Left colon (tissue), 2 donors: ENCODE measurements at places on chromosomes 2 and 18. TPM values are rescaled to one million over a fixed set of nuclear protein-coding genes. Genes with fewer than 3 reads are reported as not detected.

SALL3 gene
- not detected for total RNA-seq

DTNB gene
- total RNA-seq = 6.9 TPM

RAB27B gene
- total RNA-seq = 16.0 TPM

HRH4 gene
- total RNA-seq = 0.11 TPM

ASPRV1 gene
- 1.2 TPM for total RNA-seq

- DNase-seq = no peak
Measured at GRCh38 chr18:47121146-47121545, 29.2 kb downstream of the HDHD2 start.

DNA sequence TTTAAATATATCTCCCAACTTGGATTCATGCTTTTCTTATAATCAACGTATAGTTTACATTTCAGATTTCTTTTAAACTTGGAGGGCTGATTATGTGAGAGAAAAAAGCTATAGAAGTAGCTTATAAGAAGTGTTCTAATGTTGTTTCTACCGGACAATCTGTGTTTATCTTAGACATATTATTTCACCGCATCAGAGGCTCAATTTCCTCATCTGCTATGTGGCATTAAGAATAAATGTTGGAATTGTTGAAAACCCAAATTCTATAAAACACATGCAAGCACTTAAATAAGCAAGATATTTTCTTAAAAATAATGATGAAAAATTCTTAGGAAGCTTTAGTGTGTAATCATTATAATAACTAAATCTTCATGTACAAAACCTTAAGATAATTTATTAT, 407.9 kb downstream of the HRH4 start:
- DNase-seq = no peak

GRCh38 chr2:22800412-22800811, 584.6 kb upstream of the KLHL29 start:
- DNase-seq = no peak

GRCh38 chr18:3599861-3600260, 149.9 kb downstream of the TGIF1 start:
- DNase-seq = no peak

GRCh38 chr2:20447437-20448245, 767 bp downstream of the RHOB start:
- DNase-seq = no peak

DNA sequence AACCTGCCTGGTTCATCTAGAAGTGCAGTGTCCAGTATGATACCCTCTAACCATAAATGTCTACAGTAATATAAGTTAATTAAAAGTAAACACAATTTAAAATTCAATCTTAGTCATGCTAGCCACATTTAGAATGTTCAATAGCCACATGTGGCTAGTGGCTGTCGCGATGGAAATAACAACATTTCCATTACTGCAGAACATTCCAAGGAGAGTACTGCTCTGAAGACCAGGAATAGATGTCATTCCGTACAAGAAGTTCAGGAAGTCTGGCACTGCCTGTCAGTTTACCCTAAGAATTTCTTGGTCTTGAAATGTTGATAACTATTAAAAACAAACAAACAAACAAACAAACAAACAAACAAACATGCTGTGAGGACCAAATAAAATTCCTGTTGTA, 17.2 kb downstream of the LANCL1 start:
- no peak for DNase-seq

DNA sequence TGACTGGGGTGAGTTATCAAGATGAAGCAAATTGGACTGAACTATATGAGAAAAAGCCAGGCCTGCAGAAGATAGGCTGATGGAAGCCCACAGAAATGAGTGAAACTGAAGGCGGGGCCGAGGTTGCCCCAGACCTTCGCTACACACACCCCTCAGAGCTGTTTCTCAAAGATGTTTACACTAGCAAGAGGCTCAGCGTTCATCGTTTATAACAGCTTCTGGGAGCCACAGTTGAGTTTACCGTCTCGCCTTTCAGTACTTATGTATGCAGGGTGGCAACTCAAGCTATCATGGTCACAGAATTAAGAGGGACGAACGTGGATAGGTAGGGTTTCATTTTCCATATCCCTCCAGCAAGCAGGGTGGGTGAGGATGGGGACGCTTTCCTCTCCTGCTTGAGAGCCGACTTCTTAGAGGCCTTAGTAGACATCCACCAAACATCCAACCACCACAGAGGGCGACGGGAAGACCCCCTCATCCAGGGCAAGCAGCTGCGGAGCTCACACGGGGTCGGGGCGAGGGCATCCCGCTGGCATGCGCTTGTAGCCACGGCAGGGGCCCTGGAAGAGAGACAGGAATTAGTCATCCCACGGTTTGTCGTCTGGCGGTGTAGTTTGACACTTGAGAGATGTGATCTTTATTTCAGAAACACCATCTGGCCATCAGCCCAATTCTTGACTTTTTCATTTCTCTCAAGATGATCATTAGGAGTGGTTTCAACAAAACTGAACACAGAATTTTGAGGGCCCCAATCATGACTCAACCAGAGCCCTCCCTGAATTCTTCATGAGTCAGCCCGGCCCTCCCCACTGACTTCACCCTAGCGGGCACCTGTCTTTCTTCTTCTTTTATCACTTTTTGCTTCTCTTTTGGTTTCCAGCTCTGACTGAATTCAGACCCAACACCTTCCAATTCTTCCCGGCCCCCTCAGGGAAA, 109.1 kb upstream of the CTDP1 start:
- DNase-seq = peak; percentile 8

GRCh38 chr2:144402251-144402650, 117.7 kb downstream of the ZEB2 start:
- no peak for DNase-seq

DNA sequence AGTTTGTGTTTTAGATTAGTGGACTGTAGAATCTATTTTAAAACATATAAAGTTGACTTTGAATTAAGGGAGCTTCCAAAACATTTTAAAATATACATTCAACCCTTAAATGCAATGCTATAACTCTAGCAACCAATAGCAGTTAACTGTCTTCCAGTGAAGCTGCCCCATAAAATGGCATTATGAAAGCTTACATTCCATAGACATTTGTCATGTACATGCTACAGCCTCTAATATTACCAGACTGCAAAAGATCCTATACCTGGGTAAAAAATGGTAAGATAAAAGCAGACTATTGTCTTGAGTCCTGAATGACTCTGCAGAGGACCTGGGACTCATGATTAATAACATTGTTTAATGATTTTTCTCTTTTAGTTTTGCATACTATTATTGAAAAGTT, 489.4 kb downstream of the LRP1B start:
- no peak for DNase-seq

DNA sequence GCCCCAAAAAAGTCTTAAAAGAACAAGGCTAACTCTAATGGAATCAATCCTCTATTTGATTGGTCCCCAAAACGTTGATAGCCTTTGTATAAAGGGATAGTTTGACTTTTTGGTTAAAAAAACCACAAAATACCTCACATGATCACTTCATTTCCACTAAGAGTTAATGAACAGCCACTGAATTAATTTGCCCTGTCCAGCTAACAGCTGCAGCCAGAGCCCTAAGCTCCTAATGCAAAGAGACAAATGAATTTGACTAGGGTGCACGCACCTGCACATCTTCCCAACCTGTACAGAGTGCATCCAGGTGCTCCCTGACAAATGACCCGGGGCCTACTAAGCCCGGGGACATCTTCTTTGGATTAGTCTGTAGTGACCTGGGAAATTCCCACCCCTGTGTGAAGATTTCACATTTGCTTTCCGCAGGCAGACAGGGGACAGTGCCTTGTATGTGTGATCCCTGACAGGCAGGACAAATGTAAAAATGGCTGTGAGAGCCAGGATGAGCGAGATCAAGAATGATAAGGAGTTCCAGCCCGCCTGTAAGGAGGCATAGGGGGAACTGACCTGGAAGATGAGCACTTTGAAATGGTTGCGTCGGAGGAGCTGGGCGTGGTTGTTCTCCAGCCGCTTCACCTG, 893 bp downstream of the CAVIN2 start:
- no peak for DNase-seq

GRCh38 chr2:205704127-205704741, 21.9 kb downstream of the NRP2 start:
- no peak for DNase-seq

DNA sequence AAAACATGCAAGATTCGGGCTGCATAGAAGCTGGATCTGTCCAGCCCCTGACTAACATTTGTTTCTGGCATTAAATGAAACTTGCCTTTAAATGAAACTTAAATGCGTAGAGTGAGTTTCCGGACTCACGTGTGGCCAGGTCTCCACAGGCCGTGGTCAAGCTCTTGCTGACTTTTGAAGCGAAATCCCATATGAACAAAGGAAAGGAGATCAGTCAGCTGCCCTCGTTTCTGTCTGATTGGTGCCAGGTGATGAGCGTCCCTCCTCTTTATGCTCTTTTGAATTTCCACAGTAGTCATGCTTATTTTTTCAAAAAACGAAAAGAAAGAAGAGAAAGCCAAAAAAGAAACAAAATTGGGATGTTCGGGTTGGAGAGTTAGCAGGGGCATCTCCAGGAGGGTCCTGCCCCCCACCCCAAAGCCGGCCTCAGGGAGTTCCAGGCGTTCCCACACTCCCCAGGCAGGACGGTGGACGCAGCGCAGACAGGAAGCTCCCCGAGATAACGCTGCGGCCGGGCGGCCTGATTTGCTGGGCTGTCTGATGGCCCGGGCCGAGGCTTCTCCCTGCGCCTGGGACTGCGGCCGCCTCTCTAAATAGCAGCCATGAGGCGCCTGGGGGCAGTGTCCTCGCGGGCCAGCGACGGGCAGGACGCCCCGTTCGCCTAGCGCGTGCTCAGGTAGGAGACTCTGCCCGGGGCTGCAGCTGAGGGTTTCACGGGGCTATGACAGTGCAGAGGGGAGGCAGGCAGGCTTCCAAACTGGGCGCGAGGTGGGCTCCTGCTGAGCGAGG, at the start of gene COLEC11:
TSS of gene COLEC11 (plus strand) at position 620 of the 789 bp plus-strand sequence. CDS start 9,229 bp downstream, outside the sequence.
- DNase-seq = no peak

GRCh38 chr2:80057956-80058355, 246.6 kb downstream of the LRRTM1 start:
- DNase-seq = no peak

DNA sequence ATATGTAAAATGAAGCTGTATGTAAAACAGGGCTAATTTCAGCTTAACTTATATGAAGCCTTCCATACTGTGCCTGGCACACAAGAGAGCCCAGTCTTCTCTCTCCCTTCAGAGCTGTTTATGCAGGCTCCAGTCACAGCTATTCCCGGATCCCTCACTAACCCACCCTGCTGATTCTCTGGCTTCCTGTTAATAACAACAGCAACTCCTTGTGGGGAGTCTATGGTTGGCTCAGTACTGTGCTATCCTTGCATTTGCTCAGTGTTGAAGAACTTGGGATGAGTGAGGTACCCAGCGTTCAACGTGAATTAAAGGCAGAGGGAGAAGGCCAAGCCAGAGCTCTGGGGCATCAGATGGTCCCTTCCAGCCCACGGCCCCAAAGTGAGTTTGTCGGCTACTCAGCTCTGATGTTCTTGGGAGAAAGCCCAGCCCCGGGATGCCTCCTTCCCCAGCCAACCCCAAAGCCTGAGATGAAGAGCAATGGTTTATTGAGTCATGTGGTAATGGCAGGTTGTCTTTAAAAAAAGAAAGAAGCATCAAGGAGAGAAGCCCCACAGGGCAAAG, 43.2 kb downstream of the PSD4 start:
- no peak for DNase-seq

GRCh38 chr2:24623535-24623934, 132.5 kb downstream of the NCOA1 start:
- DNase-seq = no peak

GRCh38 chr18:48572402-48573126, 33.7 kb downstream of the CTIF start:
- no peak for DNase-seq

GRCh38 chr2:167052825-167053224, 164.5 kb downstream of the XIRP2 start:
- no peak for DNase-seq

- DNase-seq = no peak
Measured at GRCh38 chr18:63159590-63159989, 160.0 kb downstream of the BCL2 start.

- DNase-seq = no peak
Measured at GRCh38 chr2:166439078-166439477, 55.0 kb downstream of the SCN7A start.

- DNase-seq = no peak
Measured at GRCh38 chr2:68115965-68116364, 41.7 kb upstream of the PNO1 start.

DNA sequence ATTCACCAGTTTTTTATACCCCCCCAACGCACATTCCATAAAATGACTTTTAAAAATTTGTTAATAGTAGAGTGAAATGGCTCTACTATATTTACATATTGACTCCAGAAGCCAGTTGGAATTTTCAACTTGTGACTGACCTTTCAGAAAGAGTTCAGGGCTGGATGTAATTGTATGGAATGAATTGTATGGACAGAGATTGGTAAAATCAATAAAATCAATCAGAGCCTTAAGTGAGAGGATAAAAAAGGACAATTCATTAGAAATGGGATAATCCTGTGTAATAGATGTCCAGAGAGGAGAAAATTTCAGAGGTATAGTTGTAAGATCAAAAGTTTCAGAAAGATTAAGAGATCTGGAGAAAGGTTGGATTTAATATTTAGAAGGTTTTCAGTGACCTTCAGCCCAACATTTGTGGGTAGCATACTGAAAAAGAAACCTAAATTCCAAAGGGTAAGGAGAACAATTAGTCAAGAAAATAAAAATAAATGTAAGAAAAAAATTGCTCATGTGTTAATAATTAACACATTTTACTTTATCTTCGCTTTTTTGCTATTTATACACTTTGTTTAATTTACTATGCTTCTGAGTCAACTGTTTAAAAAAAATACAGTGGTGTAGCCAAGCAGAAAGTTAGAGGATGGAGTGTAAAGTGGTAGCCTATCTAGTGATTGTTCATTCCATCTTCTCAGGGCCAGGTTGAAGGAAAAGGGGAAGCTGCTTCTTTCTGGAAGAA, 385.4 kb upstream of the TMEFF2 start:
- no peak for DNase-seq

- no peak for DNase-seq
Measured at GRCh38 chr2:75632813-75633212, 13.8 kb upstream of the MRPL19 start.

- no peak for DNase-seq
Measured at GRCh38 chr2:236352761-236353593, 88.8 kb upstream of the ASB18 start.

- no peak for DNase-seq
Measured at GRCh38 chr18:50629148-50629631, 69.3 kb downstream of the MAPK4 start.

DNA sequence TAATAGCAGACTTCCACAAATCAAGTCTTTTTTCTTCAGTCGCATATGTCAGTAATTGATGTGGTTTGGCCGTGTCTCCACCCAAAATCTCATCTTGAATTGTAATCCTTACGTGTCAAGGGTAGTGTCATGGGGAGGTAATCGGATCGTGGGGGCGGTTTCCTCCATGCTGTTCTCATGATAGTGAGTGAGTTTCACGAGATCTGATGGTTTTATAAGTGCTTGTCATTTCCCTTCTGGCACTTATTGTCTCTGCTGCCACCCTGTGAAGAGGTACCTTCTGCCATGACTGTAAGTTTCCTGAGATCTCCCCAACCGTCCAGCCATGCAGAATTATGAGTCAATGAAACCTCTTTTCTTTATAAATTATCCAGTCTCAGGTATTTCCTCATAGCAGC, 478.8 kb downstream of the PTPRM start:
- no peak for DNase-seq
